ENCODE measurements at places on chromosomes 6 and 20. TPM values are rescaled to one million over a fixed set of nuclear protein-coding genes. Genes with fewer than 3 reads are reported as not detected.

Gene TRPC4AP
- total RNA-seq = 49.3 TPM

Gene KIF13A
- total RNA-seq = 34.6 TPM

Gene CRYBG1
- total RNA-seq = 64.1 TPM

Gene KHDC1
- total RNA-seq = 2.2 TPM

Gene ULBP1
- total RNA-seq = 1.3 TPM

Measured in hair follicular keratinocyte (primary cell).